ENCODE measurements at places on chromosomes 2 and 18.

- no peak for DNase-seq
Observed at GRCh38 chr2:68827666-68828065, 43.5 kb downstream of the BMP10 start.

DNA sequence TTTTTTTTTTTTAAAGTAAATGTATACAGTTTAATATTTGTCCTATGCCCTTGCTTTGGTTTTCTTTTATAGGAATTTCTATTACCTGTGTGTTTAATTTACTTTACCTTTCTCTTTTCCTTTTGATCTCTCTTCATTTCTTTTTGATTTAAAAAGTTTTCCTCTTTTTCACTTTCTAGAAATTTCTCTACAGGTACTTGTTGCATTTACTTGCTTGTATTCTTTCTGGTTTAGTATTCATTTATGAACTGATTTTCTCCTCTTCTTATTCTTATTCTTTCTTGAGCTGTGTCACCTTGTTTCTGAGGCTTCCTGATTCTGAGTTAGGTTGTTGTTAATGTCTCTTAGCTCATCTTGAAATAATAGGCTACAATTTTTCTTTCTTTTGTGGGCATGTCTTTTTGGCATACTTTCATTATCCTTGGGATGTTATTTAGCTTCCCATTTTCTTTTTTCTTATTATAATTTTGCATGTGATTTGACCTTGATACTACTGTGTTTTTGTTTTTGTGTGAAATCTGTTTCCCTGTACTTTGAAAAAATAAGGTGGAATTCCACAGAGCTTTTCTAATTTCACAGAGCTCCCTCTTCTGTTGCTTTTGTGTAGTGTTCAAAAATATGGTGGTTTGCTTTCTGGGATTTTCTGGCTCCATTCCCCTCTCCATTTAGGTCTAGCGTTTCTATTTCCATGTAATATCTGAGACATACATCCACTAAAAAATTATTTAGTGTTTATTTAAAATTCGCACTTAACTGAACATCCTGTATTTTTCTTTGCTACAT is 25.5 kb upstream of the ALMS1 start:
- no peak for DNase-seq

- no peak for DNase-seq
Observed at GRCh38 chr18:75530566-75531211, 103.2 kb upstream of the SMIM21 start.

- peak; percentile 45 for DNase-seq
Observed at GRCh38 chr2:112814278-112814677, 22.3 kb downstream of the IL1B start.

GRCh38 chr2:217853961-217854360 is 148.8 kb downstream of the TNS1 start:
- no peak for DNase-seq

DNA sequence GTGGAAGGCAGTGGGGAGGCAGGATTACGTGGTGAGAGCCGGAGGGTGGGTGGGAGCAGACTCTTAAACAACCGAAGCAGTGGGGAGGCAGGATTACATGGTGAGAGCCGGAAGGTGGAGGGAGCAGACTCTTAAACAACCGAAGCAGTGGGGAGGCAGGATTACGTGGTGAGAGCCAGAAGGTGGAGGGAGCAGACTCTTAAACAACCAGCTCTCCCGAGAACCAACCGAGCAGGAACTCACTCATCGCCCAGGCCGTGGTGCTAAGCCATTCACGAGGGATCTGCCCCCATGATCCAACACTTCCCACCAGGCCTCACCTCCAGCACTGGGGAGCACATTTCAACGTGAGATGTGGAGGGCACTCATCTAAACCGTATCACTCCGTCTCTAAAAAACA is 87.7 kb downstream of the RTP5 start:
- no peak for DNase-seq

DNA sequence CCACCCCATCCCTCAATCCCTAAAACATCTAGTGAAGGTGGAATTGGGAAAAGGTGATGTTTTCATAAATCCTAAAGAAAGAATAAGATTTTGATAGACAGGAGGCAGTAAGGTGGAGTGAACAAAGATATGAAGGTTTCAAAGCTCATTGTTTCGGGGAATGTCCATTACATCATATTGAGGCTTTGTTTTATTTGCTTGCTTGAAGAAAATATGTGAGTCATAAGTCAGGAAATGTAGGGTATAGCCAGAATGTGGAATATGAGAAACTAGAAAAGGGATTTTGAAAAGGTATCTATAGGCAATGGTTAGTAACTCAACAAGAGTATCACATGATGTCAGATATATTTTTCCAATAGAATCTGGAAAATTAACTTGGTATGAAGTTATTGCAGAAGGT is 1178.5 kb upstream of the ACVR2A start:
- DNase-seq, result no peak

Data from smooth muscle cell of the brain vasculature (primary cell).